CD4-positive, alpha-beta T cell treated with Interleukin-15 for 4 hours (primary cell): ENCODE measurements at places on chromosomes 13 and 19.

DNA sequence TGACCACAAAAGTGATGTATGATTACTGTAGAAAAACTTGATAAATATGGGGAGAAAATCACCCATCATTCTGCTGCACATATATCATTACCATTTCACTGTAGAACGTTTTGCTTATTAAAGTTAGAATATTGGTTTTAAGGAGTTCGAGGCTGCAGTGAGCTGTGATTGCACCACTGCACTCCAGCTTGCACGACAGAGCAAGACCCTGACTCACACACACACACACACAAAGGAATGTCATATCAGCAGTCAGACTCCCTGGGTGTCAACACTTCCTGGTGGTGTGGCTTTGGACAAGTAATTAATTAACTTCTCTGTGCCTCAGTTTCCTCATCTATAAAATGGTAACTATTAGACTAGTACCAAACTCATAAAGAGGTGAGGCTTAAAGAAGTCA lies 11.3 kb upstream of the PNMA8A start:
- no peak for DNase-seq

DNA sequence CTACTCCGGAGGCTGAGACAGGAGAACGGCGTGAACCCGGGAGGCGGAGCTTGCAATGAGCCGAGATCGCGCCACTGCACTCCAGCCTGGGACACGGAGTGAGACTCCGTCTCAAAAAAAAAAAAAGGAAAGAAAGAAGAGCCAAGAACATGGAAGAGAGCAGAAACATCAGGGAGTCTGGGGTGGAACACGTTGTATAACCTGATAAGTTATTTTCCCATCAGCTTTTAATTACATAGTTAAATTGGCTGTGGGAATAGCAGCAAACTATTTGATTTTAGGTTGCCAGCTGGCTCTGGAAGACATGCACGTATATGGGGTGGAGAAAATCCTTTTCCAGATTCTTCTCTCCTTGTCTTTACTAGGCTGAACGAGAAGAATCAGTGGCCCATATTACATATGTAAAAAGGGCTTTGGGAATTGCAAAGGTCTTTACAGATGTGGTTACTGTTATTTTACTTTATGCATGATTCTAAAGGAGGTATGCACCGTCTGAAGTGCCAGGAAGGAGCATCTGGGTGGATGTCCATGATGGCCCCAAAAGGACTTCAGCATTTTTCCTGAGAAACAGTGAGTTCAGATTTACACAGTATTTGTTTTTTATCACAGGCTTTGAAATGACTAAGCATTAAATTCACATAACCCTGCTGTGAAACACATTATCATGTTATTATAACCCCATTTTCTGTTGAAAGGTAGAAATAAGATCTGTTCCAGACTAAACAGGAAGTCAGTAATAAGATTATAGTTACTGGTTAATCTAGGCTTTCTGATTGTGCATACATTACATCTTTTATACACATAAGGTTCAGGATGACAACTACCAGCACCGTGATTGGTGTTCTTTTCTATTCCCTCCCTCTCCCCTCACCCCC lies 4.6 kb upstream of the NAA16 start:
- no peak for DNase-seq

GRCh38 chr19:52785506-52785905 lies 1.1 kb downstream of the ZNF600 start:
- no peak for DNase-seq

GRCh38 chr19:53982001-53982451 lies 9.4 kb upstream of the CACNG6 start:
- no peak for DNase-seq

- no peak for DNase-seq
These were observed 2878.3 kb upstream of the PCDH20 start for GRCh38 chr13:64293923-64294322.

DNA sequence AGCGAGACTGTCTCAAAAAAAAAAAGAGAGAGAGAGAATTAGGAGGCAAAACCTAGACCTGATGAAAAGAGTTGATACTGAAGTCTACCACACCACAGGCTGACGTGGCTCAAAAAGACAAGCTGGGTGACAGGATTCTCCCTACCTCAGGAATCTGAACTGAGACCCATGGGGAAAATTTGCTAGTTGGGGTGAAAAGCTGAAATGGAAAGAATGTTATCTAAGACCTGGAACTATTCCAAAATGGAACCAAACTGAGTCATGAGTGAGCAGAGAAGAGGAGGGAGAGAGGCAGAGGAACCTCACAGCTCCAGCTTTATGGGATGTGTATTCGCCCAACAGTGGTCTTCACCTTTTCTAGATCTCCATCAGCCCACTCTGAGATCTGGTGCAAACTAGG lies 11.7 kb downstream of the SMG9 start:
- DNase-seq = no peak

DNA sequence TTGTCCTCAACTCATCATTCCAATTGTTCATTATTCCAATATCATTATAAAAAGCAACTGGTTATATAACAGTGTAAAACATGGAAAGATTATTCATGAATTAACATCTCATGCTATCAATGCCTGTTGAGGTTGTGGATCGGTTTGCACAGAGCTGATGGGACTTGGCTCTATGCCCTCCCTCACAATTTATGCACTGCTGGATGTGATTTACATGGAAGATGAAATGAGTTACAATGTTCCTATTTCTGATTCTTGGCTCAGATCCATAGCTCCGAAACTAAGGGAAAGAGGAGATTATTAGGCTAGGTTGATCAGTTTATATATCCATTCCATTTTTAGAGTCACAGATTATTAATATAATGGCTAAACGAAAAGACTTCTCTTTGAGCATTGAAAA lies 38.6 kb downstream of the SCEL start:
- DNase-seq = no peak

DNA sequence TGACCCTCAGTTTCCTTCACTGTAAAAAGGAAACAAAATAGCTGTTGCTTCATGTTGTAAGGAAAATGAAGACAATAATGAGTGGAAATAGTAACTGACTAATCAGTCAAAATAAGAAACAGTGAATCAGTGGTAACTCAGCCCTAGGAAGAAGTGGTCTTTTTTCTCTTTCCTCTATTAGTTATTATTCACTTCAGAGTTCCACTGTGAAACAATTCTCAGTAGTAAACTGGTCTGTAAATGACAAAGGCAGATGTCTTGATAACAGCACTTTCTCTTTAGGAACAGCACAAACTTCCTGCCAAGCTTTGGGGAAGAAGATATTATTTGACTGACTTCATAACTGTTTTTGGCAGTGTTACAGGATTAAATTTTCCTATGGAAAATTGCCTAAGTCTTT lies 600.5 kb upstream of the KLHL1 start:
- DNase-seq = no peak
